ENCODE measurements at places on chromosomes 6 and 20. TPM values are rescaled to one million over a fixed set of nuclear protein-coding genes. Genes with fewer than 3 reads are reported as not detected.

GRCh38 chr6:122654012-122654411 lies 43.8 kb downstream of the PKIB start:
- DNase-seq, result peak; percentile 89

GRCh38 chr6:816510-817084 lies 123.7 kb upstream of the EXOC2 start:
- DNase-seq, result no peak

Gene GLP1R
- not detected for total RNA-seq

GRCh38 chr6:141313986-141314385 lies 818.7 kb upstream of the GJE1 start:
- no peak for DNase-seq

Gene TGM2
- total RNA-seq, result 98.9 TPM

Data from astrocyte (in vitro differentiated cells and primary cell).